ENCODE measurements at places on chromosomes 3 and 15.
A peak's percentile ranks its signal among the peaks of the same experiment; 100 is the strongest.

DNA sequence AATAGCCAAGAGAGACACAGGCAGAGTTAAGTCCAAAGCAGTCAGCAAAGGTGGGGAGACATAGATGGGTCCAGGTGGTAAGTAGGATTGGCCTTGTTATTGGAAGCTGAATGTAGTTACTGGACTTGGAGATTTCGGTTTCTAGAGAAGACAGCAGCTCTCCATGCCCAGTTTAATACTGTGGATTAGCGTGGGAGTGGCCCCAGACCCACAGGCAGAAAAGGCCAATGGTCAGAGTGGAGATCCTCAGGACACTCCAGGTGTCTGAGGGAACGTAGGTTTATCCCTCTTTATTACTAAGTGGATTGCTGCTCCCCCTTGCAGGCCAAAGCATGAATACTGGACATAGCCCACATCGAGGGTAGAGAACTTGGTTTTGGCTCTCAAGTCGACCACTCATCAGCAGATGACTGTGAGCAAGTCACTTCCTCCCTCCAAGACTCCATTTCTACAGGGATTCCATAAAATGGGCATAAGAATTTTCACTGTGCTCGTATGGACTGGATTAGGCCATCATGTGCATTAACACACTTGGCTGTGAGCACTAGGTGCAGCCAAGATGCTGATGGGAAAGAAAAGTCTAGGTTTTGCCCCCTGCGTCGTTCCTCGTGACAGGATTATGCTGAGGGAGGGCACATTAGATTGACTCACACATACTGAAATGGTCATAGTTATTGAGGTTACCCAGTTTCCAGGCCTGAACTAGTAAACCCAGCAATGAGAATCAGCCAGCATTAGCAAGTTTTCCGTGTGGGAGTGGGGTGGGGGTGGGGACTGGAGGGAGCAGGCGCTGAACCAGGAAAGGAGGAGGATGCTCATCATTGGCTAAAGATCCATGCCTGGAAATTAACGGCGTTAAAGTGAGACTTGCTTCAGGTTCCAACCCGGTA is 225.2 kb upstream of the TPRG1 start:
- DNase-seq, result no peak

GRCh38 chr3:114290911-114291901 is 2.6 kb upstream of the TIGIT start:
- peak; percentile 87 for DNase-seq

DNA sequence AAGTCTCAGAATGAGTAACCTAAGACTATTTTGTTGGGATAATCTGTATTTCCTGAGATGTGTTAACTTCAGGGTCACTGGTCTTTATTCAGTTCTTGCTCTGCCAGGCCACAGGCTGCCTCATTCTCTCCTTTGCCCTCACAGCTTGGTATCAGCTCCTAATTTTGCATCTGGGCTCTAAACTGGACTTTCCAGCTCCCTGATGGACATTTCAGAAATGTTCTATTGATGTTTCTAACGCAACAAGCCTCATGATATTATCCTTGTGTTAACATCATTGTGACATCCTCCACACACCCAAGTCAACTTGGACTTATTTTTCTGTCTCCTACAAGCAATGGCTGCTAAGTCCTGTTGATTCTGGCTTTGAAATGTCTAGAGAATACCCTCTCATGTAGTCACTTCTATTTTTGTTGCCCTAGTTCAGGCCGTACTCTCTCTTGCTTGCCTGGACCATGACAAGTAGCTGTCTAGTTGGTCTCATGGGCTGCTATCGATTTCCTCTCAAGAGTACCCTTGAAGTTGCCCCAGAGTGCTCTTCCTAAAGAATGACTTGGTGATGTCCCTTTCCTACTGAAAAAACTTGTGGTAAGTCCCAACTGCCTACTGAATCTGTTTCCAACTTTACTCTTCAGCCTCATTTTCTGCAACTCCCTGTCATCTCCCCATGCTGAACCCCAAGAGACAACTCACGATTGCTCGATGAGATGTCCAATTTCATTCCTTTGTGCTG is 52.7 kb downstream of the CHST2 start:
- no peak for DNase-seq

- no peak for DNase-seq
Observed at GRCh38 chr15:36185845-36186244, 393.6 kb upstream of the CDIN1 start.

DNA sequence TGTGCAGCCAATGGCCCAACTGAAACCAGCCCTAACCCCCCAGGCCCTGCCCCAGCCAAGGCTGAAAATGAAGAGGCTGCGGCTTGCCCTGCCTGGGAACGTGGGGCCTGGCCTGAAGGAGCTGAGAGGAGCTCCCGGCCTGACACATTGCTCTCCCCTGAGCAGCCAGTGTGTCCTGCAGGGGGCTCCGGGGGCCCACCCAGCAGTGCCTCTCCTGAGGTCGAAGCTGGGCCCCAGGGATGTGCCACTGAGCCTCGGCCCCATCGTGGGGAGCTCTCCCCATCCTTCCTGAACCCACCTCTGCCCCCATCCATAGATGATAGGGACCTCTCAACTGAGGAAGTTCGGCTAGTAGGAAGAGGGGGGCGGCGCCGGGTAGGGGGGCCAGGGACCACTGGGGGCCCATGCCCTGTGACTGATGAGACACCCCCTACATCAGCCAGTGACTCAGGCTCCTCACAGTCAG is 11.2 kb downstream of the MAP1A start:
- DNase-seq, result no peak

GRCh38 chr3:44065311-44066094 is 176.2 kb upstream of the TOPAZ1 start:
- no peak for DNase-seq

DNA sequence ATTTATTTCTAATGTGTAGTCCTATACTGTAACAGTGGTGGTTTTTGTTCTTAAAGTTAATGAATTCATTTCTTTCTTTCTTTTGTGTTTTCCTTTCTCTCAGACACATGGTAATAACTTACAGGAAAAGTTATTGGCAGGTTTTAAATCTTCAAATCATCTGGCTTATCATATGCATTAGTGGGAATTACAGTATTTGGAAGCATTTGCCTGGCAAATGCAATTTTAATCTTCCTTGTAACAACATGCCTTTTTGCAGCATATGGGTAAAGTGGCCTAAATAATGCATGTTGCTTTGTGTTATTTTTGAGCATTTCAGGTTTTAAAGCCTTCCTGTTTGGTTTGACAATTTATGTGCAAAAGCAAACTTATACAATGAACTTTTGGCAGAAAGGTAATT is 66.8 kb downstream of the GALK2 start:
- DNase-seq, result no peak

- no peak for DNase-seq
Observed at GRCh38 chr15:77031376-77032050, 36.6 kb downstream of the PSTPIP1 start.

DNA sequence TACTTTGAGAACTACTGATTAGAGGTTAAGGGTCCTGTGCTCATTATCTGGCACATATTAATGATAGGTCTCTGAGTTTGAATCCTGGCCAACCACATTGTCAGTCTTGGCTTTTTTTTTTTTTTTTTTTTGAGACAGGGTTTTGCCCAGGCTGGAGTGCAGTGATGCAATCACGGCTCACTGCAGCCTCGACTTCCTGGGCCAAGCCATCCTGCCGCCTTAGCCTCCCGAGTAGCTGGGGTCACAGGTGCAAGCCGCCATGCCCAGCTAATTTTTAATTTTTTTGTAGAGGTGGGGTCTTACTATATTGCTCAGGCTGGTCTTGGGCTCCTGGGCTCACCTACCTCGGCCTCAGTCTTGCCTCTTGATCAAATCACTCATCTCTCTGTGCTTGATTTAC is 547 bp upstream of the PCCB start:
- no peak for DNase-seq

DNA sequence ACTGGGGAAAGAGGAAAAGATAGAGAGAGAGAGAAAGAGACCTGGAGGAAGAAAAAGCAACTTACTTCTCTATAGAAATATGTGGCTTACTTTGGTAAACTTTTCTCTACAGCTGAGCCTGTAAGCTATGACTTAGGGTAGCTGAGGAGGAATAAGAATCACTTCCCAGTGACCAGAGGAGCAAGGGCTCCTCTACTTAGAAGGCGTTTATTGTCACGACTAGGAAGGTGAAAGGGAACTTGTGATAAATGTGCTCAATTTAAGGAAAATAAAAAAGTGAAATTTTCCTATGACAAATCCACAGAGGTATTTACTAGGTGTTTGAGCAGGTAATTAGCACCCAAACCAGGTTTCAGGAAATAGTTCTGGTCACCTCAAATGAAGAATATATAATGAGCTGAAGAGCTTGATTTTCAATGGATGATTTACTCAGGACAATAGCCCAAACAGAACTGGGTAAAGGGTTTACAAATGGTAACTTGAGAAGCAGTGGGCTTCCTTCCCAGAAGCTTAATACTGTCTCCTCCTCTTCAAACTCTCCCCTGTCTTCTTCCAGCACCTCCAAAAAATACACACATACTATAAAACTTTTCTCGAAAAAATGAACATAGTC is 46.1 kb downstream of the SOX2 start:
- DNase-seq, result no peak

DNA sequence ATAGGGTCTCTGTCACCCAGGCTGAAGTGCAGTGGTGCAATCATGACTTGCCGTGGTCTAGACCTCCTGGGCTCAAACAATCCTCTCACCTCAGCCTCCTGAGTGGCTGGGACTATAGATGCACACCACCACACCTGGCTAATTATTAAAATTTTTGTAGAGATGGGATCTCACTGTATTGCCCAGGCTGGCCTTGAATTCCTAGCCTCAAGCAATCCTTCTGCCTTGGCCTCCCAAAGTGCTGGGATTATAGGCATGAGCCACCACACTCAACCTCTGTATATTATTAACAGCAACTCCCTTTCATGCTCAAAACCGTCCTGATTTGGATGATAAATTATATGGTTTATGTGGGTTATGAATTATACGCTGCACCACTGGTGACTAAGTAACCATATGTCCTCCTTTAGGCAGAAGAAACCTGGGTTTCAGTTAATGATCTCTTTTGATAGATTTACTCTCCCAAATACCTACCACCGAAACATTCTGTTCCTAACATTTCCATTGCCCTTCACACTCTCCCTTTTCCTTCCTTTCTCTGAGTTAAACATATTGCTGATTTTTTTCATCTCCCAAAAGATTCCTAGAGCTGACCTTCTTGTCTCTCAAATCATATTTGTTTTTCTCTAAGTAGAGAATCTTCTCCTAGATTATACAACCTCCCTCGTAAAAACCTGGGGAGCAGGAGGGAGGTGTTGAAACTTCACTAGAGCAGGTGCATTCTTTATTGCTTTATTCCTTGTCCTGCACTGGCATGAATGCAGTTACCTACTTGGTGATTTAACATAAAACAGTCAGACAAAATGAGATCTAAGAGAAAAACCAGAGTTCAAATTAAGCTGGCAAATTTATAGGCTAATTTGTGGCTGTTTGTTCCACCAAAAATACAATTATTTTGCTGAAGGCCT is 32.9 kb downstream of the PCYT1A start:
- no peak for DNase-seq

DNA sequence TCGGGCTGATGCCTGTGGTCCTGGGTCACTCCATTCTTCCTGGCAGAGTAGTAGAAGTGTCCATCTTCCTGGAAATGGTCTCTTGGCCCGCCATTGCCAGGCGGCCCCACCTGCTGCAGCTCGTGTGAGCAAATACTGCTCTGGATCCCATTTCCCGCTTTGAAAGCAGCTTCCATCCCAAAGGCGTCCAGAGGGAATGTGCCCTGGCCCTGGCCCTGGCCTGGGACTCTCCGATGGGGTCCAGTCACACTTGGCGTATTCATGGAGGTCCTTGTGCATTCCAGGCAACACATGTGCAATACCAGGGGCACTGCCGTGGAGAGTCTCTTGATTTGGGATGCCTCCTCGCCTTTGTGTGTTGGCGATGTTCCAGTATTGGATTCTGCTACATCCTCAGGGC is 111.1 kb downstream of the SNRPN start:
- no peak for DNase-seq

DNA sequence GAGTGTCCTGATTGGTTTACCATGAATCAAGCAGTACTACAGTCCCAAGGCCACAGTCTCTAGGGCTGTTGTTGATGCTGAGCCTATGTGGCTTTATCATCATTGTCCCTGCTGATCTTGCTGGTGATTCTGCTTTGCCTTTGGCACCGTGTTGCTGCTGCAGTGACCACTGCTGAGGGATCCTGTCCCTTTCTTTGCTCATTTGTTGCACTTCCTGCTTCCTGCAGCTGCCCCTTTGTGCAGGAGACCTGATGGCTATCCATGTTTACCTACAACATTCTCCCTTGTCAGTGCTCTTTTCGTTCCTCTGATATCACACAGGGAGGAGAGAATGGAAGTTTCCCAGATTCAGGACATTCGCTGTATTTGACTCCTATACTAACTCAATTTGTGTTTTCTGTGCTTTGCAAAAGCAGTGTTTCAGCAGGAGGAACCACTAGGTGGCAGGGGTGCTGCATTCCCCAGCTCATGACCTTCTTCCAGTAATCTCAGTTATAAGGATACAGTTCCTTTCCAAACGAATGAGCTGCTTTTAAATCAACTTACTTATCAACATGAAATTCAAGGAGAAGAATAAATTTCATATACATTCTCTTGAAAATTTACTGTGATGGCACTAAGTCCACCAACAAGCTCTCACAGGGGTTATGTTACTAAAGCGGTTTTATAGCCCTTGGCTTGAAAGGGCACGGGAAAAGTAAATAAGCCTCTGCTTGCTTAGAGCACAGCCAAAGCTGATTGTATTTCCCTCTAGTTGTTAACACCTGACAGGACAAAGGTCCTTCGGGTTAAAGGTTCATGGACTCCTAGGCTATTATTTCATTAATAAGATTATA is 9.7 kb upstream of the THUMPD3 start:
- DNase-seq, result peak; percentile 35

DNA sequence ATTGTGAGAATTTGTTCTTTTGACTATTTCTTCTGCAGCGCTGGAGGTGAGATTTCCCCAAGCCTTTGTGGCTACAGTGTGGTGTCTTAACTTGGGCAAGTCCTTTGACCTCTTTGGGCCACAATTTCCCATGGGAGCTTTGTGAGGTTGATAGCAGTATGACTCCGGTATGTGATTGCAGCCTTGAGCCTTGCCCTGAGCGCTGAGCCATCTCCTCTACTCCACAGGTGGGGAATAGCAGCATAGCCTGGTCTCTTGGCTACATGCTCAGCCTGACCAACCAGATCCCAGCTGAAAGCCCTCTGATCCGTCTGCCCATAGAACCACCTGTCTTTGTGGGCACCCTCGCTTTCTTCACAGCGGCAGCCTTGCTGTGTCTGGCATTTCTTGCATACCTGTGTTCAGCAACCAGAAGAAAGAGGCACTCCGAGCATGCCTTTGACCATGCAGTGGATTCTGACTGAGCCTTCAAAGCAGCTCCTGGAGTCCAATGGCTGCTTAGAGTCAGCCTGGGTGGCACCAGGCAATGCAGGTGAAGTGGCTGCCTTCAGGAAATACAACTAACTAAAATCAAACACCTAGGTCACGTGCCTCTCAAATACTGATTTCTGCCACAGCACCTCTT is 30.0 kb upstream of the RPL14 start:
- no peak for DNase-seq

- no peak for DNase-seq
Observed at GRCh38 chr3:10374311-10374710, 53.4 kb upstream of the SEC13 start.

DNA sequence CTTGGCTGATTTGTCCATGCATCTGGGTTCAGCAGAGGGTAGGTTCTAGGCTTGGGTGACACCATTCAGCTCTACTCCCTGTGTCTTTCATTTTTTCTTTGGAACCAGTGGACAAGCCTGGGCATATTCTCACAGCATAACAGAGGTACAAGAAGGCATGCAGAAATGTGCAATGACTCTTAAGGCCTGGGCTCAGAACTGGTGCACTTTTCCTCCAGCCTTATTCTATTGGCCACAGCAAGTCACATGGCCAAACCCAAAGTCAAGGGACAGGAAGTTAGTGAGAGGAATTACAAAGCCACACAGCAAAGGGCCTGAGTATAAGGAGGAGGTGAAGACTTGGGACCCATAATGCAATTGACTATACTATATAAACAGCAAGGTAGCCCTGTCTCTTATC is 200.9 kb upstream of the CTDSPL start:
- no peak for DNase-seq

Measured in stimulated activated CD8-positive, alpha-beta memory T cell treated with anti-CD3 and anti-CD28 coated beads, Interleukin-4, amount 100 ng/mL, for 24 hours (primary cell).